Mucosa of gallbladder (tissue), 1 donor: ENCODE measurements at places on chromosomes 5 and 9.

DNA sequence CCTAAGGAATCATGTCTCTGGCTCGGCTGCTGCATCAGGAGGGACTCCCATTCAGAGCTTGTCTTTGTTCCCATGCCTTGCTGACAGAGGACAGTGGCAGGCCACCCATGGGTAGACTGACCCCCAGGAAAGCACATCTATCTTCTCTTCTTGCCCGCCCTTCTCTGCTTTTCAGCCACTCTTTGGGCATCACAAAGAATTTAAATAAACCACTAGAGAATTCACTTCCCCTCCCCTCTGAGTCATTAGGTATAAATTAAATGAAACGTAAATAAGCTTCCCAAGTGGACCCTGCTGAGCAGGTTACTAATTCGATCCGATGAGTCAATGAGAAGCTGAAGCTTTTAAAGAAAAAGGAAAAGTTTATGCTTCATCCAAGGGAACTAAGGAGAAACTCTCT lies 97.0 kb downstream of the DRD1 start:
- DNase-seq = no peak

GRCh38 chr5:107875833-107876232 lies 205.1 kb upstream of the EFNA5 start:
- no peak for DNase-seq

GRCh38 chr9:117368684-117369230 lies 46.1 kb downstream of the ASTN2 start:
- no peak for DNase-seq

- DNase-seq = no peak
Measured at GRCh38 chr5:6439588-6440550, 8.8 kb upstream of the UBE2QL1 start.

GRCh38 chr5:74762599-74762998 lies 4.3 kb downstream of the GFM2 start:
- DNase-seq = no peak

- DNase-seq = no peak
Measured at GRCh38 chr5:107966201-107966600, 295.5 kb upstream of the EFNA5 start.

- DNase-seq = no peak
Measured at GRCh38 chr5:83895860-83896259, 175.2 kb upstream of the HAPLN1 start.

DNA sequence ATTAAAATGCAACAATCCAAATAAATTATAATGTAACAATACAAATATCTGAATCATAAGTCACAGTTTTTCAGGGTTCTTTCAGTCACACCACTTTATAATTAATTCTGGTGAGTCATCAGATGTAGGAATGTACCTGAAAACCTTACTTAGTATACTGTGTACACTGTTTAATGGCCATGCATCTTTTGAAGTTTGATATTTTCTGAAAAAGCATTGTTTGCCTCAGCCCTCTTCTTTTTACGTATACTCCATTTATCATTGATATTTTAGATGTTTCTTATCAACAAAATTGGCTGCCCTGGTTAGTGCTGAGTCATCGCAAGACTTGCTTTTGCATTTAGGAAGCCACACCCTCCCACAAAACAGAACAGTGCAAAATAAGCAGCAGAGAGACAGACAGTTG lies 218.6 kb downstream of the PJA2 start:
- no peak for DNase-seq

- DNase-seq = no peak
Measured at GRCh38 chr5:106737111-106737510, 933.6 kb downstream of the EFNA5 start.

GRCh38 chr9:121947775-121948174 lies 145.3 kb downstream of the TTLL11 start:
- DNase-seq = no peak

- no peak for DNase-seq
Measured at GRCh38 chr5:159343295-159344094, 13.2 kb upstream of the IL12B start.
